ENCODE measurements at places on chromosomes 6 and 20. TPM values are rescaled to one million over a fixed set of nuclear protein-coding genes. Genes with fewer than 3 reads are reported as not detected.

SMLR1 gene
- not detected for polyA plus RNA-seq

SUMO4 gene
- polyA plus RNA-seq = 2.7 TPM

GPR63 gene
- polyA plus RNA-seq = 129 TPM

IL17F gene
- 12.9 TPM for polyA plus RNA-seq

SASH1 gene
- 4.3 TPM for polyA plus RNA-seq

FAM217B gene
- 40.4 TPM for polyA plus RNA-seq

SLC12A5 gene
- polyA plus RNA-seq = 498 TPM

KCNK16 gene
- polyA plus RNA-seq = not detected

HLA-DRB1 gene
- polyA plus RNA-seq = not detected

C20orf144 gene
- polyA plus RNA-seq = not detected
